Calu3 (cell line): ENCODE measurements at places on chromosomes 16 and 17.
A peak's percentile ranks its signal among the peaks of the same experiment; 100 is the strongest.

DNA sequence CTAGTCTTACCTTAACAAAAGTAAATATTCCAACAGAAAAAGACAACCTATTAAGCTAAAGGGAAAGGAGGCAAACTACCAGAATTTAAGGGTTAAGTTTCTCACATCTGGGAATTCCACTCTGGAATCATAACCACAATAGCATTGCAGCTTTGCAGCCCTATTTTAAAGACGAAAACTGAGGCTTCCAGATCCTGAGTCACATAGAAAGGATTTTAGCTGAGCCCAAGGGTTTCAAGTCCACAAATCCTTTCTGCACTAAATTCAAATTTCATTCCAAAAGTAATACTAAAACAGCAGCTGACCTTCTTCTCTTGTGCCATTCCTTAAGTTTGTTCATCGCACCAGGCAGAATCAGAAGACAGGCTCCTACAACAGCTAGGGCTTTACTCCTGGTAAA, 17.8 kb downstream of the XYLT1 start:
- no peak for DNase-seq

GRCh38 chr17:19502517-19502916, 31.1 kb upstream of the SLC47A1 start:
- no peak for DNase-seq

GRCh38 chr16:10373556-10373955, 12.3 kb upstream of the ATF7IP2 start:
- DNase-seq, result no peak

DNA sequence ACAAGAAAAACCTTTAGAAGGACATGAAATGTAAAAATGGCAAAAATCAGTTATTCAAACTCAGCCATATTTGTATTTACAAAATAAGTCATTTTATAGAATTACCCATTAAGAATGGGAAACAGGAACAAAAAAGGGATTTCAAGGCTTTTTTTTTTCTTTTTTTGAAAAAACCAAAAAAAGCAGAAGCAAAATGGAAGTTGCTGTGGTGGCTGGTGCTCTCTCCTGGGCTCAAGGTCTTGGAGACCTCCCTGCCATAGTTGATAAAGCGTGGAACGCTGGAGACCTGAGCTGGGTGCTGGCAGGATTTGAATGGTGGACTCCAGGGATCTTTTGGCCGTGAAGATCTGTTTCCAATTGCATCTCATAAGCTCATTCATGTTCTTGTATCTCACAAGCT, 3.1 kb downstream of the PLCG2 start:
- no peak for DNase-seq

GRCh38 chr16:27838536-27839175, 224.9 kb downstream of the GSG1L start:
- DNase-seq, result no peak

GRCh38 chr16:17103216-17103615, 367.5 kb downstream of the XYLT1 start:
- no peak for DNase-seq

DNA sequence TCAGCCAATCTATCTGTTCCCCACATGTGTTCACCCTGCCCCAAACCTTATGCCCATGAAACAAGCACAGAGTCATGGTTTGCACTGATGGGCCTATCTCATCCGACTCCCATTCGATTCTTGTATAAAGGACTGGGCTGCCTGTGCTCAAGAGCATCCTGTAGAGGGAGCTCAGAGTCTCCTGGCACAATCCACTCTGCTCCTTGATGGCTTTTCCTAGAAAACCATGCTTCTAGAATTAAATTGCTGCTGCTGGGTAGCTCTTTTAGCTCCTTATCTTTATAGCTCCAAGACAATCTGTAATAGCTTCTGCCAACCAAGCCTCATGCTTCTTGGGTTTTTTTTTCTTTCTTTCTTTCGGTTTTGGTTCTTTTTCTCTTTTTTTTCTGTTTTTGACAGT, 9.7 kb downstream of the ZNF19 start:
- peak; percentile 45 for DNase-seq

GRCh38 chr16:55853114-55853513, 20.2 kb upstream of the CES1 start:
- no peak for DNase-seq

DNA sequence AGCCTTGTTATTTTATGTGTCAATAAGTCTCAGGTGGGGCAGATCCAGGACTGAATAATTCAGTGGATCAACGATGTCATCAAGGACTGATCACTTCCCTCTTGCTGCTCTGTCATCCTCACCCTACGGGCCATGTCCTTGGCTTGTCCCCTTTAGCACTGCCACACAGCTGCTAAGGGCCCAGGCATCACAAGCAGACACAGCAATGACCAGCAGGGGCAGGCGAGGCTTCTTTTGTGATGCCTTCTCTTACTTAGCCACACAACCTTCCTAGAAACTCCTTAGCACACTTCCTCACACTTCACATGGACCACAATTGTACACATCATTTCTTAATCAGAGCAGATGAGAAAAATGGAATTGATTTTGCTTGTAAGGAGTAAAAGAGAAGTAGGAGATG, 356.3 kb upstream of the SOX9 start:
- DNase-seq, result peak; percentile 43

GRCh38 chr16:88754912-88755744, 29.9 kb downstream of the PIEZO1 start:
- peak; percentile 54 for DNase-seq

- DNase-seq, result no peak
Observed at GRCh38 chr16:70699696-70700095, 13.8 kb upstream of the MTSS2 start.

GRCh38 chr16:17367923-17368322, 102.8 kb downstream of the XYLT1 start:
- DNase-seq, result no peak

DNA sequence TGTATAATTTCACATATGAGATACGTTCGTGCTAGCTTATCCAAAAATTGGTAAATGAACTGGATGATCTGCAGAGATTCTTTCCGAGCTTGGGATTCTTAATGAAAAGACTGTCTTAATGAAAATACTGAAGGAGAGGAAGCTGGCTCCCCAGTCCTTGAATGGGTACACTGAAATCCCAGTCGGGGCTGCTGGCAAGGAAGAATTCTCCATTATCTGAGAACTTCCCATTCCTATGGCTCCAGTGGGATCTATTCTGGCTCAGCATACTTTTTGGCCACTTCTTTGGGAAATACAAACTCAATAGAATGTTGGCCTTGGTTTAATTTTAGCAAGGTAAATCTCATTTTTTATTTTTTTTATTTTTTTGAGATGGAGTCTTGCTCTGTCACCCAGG, 23.7 kb upstream of the SLC35B1 start:
- no peak for DNase-seq

DNA sequence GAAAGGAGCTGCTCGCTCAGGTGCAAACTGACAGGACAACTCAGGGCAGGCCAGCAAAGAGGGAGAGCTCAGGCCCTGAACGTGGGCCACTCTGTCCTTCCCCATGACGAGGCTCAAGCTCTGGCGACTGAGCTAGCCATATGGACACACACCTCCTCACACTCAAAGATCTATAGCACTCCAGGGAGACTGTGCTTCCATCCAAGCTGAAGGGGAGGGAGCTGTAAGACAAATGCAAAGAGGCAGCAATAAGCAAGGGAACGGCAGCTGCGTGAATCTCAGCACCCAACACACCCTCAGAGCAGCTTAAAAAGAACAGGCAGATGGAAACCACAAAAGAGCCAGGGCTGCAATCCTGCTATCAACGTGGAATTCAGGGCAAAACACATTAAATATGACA, 13.5 kb downstream of the NUDT16L1 start:
- no peak for DNase-seq

GRCh38 chr17:38885728-38886642, 16.1 kb downstream of the LASP1 start:
- no peak for DNase-seq

- DNase-seq, result no peak
Observed at GRCh38 chr17:68682903-68683302, 81.7 kb upstream of the FAM20A start.

GRCh38 chr17:1686086-1686485, 1.4 kb upstream of the PRPF8 start:
- DNase-seq, result peak; percentile 18

- DNase-seq, result peak; percentile 4
Observed at GRCh38 chr17:17416400-17417360, 60.1 kb upstream of the MED9 start.

DNA sequence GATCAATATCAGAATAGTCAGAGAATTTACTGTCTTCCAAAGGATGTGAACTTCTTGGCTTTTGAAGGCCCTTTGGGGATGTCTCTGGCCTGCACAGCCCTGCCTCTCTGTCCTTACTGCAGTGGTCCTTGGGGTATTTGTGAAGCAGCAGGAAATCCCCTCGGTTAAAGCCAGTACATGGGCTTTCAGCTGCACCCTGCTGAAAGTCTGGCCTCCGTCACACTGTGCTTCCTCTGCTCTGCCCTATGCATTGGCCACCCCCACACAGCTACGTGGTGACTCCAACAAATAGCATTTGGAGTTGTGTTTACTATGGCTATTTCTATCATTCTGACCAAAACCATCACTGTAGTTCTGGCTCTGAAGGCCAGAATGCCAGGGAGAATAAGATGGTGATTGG, 21.2 kb downstream of the SYCE1L start:
- DNase-seq, result no peak

- DNase-seq, result no peak
Observed at GRCh38 chr16:71460236-71460635, 1.8 kb downstream of the ZNF23 start.

DNA sequence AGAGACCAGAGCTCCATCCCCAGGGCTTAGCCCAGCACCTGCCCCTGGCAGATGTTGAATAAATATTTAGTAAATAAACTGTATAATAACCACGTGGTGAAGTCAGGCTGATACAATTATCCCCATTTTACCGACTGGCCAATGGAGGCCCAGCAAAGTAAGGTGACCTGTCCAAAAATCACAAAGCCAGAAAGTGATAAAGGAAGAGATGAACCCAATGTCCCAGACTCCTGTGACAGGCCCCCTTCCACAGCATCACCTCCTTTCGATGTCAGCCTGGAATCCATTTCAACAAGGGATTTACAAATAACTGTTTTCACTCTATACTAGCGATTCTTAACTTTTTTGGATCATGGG, 5.5 kb downstream of the TVP23A start:
- no peak for DNase-seq

GRCh38 chr17:48491527-48492273, 39.1 kb downstream of the HOXB1 start:
- no peak for DNase-seq

GRCh38 chr17:75848523-75849278, 4.5 kb upstream of the UNC13D start:
- peak; percentile 82 for DNase-seq

DNA sequence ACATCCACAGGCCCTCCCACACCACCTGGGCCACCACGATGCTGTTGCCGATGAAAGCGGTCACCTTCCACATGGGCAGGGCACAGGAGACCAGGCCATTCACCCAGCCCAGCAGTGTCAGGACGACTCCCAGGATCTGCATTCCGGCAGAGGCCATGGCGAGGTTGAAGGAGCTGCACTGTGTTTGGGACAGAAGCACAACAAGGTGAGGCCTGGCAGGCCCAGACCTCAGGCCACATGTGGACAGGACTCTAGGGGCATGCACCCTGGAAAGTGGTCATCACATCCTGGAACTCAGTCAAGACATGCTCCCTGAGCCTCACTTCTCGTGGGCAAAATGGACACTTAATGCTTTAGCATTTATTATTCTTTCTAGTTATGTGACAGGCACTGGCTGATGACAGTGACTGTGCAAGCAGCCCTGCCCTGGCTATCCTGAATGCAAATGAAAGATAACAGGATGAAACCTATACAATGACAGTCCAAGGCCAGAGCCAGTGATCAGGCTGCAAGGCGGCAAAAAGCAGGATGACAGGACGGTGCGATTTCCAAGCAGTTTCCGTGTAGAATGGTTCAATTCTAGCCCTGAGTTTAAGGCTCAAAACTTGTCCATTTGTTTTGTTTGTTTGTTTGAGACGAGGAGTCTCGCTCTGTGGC, 2.0 kb downstream of the CLDN6 start:
- DNase-seq, result no peak

GRCh38 chr17:35315283-35315682, 58.1 kb downstream of the SLFN11 start:
- DNase-seq, result peak; percentile 25

DNA sequence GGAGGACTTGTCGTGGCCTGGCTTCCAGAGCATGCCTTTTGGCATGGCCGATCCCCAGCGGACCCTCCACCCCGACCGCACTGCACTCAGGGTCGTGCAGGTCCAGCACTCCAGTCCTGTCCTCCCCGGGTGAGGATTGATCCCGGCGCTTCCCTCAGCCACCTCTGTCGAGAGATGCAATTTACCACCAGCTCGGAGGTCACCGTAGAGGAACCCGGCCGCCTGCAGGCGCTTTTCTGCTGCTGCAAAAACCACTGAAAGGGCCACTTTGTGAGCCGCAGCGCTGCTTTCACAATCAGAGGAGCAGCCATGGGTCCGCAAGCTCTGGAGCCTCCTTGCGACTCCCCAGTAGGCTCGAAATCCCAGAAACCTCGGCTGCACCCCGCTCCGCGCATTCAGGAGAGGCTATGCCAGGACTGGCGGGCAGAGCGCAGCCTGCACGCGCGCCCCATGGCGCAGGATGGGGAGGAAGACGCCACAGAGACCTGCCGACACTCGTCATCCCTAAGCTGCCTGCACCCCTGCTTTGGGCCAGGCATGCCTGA, 134.2 kb downstream of the HS3ST2 start:
- DNase-seq, result no peak

- no peak for DNase-seq
Observed at GRCh38 chr17:74126959-74127358, 76.5 kb upstream of the RPL38 start.

DNA sequence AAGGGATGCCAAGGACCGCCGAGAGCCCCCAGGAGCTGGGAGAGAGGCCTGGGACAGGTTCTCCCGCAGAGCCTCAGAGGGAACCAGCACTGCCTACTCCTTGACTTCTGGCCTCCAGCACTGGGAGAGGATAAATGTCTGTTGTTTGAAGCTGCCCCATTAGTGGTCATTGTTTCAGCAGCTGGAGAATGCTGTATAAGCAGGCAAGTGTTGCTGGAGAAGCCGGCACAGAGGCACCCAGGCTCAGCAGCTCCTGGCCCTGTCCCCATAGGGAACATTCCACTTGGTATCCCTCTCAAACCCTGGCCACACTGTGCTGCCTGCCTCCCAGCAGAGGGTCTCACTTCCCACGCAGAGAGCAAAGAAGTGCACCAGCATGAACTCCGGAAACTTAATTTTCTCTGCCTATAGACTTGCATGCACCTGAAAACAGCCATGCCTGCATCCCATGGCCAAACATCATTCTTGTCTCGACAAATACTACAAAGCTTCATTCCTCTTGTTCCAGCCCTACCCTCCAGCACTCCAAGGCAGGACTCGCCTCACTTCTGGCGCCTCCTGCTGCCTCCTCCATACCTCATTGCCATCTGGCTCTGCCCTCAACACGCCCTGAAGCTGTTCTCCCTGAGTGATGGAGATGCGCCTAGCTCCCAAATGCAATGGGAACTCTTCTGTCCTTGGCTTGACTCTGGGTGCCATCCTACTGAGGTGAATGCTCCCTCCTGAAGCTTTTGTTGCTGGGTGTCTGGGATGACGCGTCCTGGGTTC, 88.1 kb downstream of the DNAH17 start:
- no peak for DNase-seq
